ENCODE measurements at places on chromosomes 6 and 20.

DNA sequence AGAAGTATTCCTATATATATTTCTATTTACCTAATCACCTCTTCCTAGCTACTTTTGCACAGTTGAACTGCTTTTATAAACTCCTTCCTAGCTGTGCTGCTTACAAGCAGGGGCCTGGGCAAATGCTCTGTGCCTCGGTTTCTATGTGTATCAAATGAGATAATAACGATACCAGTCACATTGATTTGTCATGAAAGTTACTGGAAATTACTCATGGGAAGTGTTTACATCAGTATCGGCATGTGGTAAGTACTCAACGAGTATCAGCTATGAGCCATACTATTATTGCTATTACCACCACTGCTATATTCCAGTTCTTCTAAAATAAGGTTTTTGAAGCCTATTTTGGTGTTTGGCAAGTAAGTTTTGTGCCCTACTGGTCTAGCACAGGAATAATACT is 4.9 kb downstream of the LAMA4 start:
- DNase-seq: no peak

GRCh38 chr6:118186672-118187567 is 279.9 kb downstream of the SLC35F1 start:
- DNase-seq: no peak

GRCh38 chr6:143164565-143165105 is 103.9 kb downstream of the AIG1 start:
- no peak for DNase-seq

GRCh38 chr20:33130568-33131061 is 37.3 kb upstream of the BPIFA2 start:
- no peak for DNase-seq

DNA sequence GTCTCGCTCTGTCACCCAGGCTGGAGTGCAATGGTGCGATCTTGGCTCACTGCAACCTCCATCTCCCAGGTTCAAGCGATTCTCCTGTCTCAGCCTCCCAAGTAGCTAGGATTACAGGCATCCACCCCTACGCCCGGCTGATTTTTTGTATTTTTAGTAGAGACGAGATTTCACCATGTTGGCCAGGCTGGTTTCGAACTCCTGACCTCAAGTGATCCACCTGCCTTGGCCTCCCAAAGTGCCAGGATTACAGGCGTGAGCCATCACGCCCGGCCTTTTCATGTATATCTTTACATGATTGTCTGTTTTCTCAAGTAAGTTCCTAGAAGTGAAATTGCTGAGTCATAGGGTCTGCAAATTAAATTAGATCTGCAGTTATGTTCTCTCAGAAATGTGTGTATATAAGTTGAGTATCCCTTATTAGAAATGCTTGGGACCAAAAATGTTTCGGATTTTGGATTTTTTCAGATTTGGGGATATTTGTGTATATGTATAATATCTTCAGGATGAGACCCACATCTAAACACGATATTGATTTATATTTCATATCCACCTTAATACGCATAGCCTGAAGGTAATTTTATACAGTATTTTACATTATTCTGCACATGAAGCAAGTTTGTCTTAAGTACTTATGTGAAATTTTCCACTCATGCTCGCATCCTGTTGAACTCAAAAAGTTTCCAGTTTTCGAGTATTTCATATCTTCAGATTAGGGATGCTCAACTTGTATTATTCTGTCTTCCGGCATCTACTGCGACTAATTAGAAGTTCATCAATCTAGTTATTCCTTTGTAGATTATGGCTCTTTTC is 40.4 kb downstream of the TAB2 start:
- no peak for DNase-seq

GRCh38 chr20:11912013-11912658 is 5.6 kb upstream of the BTBD3 start:
- DNase-seq: no peak

GRCh38 chr20:62232194-62232593 is 6.1 kb upstream of the OSBPL2 start:
- DNase-seq: no peak

GRCh38 chr6:148263010-148263409 is 79.6 kb upstream of the SASH1 start:
- no peak for DNase-seq

GRCh38 chr6:34600796-34601195 is 44.7 kb upstream of the SPDEF start:
- no peak for DNase-seq

- DNase-seq: no peak
Observed at GRCh38 chr20:36098364-36098763, 56.2 kb upstream of the EPB41L1 start.

DNA sequence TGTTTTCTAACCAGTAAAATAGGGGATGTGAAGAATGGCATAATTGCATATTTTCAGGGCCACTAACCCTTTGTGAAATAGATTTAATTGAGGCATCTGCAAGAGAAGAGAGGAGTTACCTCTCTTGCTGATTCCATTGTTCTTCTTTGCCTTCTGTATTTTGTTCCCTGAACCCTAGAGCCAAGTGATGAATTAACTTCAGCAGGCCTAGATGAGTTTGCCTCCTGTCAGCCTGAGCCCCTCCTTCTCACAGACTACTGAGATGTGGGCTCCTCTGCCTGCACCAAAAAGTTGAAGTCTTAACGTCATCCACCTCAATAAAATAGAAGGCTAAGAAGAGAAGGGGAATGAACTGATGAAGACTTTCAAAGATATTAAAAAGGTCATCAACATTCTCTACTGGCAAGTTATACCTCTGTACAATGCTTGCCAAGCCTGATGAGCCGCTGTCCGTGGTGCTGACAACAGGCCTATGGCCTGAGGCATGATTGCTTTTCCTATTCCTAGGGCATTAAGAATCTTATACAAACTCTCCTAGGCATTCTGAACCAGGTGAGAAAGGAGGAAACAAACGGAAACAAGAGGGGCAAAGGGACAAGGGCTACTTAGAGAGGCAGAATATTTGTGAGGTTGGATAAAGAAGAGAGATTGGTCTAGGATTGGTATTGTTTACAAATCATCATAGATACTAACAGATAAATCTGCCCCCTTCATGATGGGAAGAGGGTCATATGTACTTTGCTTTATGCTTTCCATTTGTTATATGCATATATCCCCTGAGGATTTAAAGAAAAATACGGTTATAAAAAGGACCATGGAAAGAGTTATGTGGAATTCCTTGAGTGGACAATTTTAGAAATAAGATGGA is 46.8 kb downstream of the CD24 start:
- no peak for DNase-seq

- no peak for DNase-seq
Observed at GRCh38 chr6:167984876-167985604, 12.4 kb upstream of the KIF25 start.

DNA sequence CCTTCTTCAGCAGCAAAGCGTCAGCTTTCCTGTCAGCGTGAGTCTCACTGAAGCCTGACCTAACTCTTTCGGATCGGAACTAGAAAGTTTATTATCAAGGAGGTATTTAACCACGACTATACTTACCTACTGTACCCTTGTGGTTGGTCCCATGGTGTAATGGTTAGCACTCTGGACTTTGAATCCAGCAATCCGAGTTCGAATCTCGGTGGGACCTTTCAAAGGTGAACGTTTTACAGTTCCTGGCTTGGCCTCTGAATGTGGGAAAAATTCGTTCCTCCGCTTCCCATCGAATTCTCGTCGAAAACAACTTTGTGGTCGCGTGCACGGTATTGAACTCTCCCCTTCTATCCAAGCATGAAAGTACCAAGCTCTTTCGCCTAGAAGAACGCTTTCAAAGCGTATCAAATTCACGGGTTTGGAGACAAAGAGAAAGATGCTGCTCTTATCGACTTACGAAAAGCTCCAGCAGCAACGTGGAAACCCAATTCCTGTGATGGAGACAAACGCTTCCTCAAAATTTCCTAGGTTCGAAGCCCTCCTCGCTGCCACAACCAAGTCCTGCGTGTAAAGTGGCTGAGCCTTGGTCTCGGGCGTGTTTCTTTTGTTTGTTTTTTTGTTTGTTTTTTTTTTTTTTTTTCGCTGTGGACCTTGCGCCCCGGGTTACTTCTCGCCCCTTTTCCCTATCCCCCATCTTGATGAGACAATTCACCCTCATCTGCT is 63.7 kb downstream of the GPX5 start:
- no peak for DNase-seq

GRCh38 chr20:1748777-1749176 is 91.2 kb upstream of the SIRPG start:
- no peak for DNase-seq

DNA sequence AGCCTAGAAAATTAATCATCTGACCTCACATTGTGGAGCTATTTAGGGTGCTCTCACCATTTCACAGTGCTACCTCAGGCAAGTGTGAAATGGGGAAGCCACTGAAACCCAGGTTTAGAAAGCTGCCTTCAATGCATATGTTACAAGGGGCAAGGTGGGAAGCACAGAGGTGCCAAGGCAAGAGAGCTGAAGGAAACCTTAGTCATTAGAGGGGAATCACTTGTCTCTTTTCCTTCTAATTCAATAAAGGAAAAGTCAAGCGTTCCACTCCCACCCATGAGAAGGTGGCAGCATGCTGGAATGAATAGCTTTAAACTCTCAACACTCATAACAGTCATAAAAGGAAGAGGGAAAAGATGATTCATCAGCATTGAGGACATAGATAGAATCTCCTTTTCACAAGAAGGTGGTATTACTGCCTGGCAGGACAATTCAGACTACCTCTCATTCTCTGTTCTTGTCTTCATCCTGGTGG is 251.9 kb upstream of the IRAK1BP1 start:
- no peak for DNase-seq

- DNase-seq: no peak
Observed at GRCh38 chr20:2955257-2955970, 82.1 kb downstream of the PTPRA start.

DNA sequence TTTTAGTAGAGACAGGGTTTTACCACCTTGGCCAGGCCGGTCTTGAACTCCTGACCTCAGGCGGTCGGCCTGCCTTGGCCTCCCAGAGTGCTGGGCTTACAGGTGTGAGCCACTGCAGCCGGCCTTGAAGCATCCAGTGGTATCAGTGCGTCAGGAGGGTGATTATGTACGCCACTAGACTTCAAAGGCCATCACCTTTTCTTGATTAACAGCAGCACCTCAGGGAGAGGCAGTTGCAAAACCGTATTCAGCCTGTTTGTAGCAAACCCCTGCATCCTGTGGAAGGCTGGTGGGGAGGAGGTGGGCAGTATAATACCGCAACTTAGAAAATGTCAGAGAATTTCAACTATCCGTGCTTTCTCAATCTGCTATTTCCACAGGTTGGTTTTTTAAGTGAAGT is 27.3 kb upstream of the SHLD1 start:
- no peak for DNase-seq

GRCh38 chr6:122894791-122895190 is 101.2 kb upstream of the CLVS2 start:
- no peak for DNase-seq

Data from stimulated activated CD8-positive, alpha-beta memory T cell treated with anti-CD3 and anti-CD28 coated beads, Interleukin-15, amount 100 ng/mL, for 24 hours (primary cell).